ENCODE measurements at places on chromosomes 2 and 18.

DNA sequence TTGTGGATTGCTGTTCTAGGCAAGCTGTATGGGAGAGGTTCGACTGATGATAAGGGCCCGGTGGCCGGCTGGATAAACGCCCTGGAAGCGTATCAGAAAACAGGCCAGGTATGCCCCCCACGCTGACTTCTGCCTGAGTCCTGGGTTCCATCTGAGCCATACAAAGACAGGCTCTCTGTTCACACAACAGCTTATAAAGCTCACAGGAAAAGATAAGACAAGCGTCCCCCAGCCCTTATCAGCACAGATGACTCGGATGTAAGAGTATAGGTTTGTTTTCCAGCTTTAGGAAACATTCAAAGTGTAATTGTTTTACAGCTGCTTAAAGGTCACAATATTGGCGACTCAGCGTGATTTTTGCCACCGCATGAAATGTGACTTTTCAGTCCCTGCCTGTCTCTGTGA, 12.7 kb downstream of the CNDP2 start:
- DNase-seq = no peak

GRCh38 chr2:7844414-7844965, 837.4 kb upstream of the ID2 start:
- no peak for DNase-seq

GRCh38 chr2:171230176-171230575, 69.5 kb upstream of the TLK1 start:
- no peak for DNase-seq

- DNase-seq = no peak
These were observed 165.6 kb downstream of the SMAD7 start for GRCh38 chr18:48785091-48785614.

DNA sequence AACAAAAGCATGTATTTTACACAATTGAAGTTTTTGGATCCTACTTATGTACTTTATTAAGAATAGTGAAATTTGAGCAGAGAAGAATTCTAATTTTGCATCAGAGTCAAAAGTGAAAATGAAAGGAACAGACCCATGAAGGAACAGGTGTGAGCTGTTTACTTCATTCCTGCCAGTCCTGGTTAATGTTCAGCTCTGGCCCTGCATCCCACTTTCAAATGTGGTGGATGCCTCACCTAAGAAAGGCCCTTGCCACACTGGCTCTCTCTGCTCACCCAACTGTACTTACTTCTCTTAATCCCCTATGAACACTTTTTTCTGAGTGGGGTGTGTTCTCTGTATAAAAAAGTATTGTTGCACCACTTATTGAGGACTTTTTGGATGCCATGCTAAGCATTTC, 22.2 kb downstream of the FAM110C start:
- no peak for DNase-seq

- no peak for DNase-seq
These were observed 181.7 kb upstream of the SIX3 start for GRCh38 chr2:44759823-44760222.

- no peak for DNase-seq
These were observed 309.3 kb downstream of the RNF144A start for GRCh38 chr2:7226501-7226900.

DNA sequence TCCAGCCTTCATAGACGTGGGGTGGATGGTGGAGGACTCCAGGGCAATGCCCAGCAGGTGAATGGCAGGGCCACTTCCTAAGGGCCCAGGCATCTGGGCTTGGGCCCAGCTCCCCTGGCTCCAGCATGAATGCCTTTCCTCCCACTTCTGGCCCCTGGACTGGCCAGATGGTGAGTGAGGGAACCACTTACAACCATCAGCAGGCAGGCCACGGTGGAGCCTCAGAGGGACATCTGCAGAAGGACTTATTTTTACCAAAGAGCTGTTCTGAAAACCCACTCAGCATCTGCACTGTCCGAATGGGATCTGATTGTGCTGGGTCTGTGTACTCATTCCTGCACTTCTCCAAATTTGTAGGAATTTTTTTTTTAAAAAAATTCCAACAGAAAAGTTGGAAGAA, 69.6 kb downstream of the SNTG2 start:
- no peak for DNase-seq

GRCh38 chr2:128423788-128424165, 105.1 kb upstream of the HS6ST1 start:
- no peak for DNase-seq

DNA sequence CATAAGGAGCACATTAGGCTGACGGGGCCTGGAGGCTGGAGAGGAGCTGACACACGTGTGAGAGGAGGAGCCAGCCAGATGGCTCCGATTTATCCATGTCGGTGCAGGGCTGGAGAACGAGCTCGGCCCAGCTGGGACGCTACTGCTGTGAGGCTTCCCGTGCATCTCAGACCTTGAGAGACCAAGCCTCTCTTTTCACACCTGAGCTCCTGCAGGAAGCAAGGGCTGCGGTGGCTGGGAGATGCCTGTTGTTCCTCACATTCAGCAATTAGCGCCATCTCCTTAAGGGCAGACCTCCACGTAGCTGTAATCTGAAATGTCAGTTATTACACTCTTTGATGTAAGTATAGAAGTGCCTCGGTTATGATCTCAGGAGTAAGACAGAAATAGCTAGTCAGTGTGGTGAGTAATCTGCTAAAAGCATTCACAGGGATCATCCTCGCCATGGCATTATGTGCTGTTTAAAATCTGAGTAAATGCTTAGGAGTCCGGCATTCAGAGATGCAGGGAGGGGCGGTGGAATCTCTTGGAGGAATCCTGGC, 107.9 kb downstream of the PRKCE start:
- DNase-seq = no peak

DNA sequence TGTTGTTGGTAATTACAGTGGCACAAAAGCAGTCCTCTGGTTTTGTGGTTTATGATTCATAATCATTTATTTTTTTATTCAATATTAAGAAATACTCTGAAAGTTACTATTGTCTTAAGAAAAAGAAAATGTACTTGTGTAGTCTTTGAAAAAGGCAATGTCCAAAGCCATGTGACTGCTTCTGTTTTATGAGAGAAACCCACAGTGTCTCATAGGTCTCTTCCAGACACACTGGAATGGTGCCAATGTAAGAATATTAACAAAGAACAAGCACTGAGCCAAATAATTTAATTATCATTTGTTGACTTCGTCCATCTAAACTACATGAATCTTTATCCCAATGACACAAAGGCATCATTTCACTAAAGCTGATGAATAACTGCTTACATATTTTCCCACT, 62.5 kb downstream of the RPRM start:
- DNase-seq = no peak

DNA sequence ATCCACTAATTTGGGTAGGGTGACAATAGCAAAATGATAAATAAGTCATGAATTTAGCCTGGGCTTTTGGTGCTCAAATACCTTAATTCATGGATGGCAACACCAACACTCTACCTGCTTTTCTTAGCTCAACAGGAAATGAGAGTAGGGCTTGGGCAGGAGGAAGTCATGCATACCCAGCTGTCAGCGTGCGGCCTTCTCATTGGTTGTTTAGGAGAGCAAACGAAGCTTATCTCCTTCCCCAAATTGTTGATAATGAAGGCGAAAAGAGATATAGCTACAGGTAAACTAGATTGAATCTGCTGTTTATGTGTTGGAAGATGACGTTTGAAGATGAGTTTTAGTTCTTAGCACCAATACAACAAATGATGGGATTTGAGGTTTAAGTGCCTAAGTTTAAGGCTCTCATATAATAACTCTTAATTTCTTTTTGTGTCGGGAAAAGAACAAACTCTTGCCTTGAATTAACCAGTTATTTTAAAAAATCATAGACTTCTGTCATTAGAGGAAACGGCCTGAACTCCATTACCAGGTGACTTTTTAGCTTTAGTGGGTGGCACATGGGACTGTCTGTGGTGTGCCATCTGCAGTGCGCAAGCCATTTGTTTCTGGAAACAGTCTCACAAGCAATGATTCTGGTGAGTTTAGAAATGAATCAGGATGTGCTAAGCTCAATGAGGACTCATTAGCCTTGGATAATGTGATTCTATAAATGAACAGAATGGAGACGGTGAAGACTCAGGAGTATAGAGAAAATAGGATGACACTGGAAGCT, 19.8 kb downstream of the MAP4K4 start:
- DNase-seq = no peak

GRCh38 chr2:199163613-199164458, 293.9 kb downstream of the SATB2 start:
- DNase-seq = no peak

DNA sequence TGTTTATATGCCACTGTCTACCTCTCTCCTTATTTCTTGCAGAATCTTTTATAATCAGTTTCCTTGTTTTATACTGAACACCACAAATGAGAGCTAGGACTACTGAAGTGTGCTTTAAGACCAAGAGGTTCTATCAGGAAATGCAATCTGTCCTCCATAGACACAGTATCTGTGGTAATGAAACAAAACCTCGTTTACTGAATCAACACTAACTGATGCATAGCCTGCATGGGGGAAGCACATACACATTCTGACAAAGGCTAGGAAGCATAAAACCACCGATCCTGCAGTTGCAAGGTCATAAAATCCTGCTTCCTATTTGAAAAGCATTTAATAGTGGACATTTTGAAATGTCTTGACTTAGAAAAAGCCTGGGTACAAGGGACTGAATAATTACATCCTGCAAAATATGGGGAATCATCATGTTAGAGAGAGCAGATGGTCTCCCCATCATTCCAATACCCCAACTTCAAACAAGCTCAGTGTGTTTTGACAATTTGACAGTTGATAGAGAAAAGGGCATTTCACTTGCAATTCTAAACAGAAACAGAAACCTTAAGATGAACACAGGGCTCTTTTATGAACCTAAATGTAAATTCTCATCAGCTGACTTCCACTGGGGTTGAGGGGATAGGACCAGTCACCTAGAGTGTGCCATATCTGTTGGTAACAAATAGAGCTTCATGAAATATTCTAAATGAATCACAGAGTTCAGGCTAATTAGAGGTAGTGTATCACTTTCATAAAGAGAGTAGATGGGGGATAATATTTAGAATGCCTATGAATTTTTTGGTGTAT, 1845.6 kb upstream of the PIK3C3 start:
- no peak for DNase-seq

DNA sequence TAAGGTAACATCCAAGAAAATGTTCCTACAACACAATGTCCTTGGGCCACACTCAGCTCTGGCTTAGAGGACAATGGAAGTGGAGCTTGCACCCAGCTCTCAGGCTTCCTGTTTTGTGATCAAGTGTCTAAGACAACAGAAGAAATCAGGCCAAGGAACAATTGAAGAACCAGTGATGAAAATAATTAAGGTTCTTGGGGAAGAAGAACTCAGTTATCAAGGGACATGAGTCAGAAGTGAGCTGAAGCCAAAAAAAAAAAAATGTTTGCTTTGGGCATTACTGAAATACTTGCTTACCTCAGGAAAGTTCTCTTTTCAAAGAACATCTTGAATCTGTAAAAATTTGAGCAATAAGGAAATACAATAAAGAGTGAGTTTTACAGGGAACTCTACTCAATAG, 299.0 kb downstream of the FBXO15 start:
- peak; percentile 51 for DNase-seq
